ENCODE measurements at places on chromosomes 1 and 21. TPM values are rescaled to one million over a fixed set of nuclear protein-coding genes. Genes with fewer than 3 reads are reported as not detected.

Gene ADAM15
- 324 TPM for total RNA-seq

Gene SARS1
- total RNA-seq, result 180 TPM

Gene AGTRAP
- 39.3 TPM for total RNA-seq

Gene SLC45A1
- total RNA-seq, result 1.8 TPM

Gene CR1L
- not detected for total RNA-seq

Gene SPATA46
- not detected for total RNA-seq

Gene WLS
- total RNA-seq, result 45.7 TPM

Gene NBPF1
- 21.4 TPM for total RNA-seq

Gene KANK4
- total RNA-seq, result not detected

Gene BEND5
- 0.16 TPM for total RNA-seq

Gene GBP5
- 0.94 TPM for total RNA-seq

Data from bladder microvascular endothelial cell (primary cell).